Osteoblast (primary cell): ENCODE measurements at places on chromosomes 7 and 10.

DNA sequence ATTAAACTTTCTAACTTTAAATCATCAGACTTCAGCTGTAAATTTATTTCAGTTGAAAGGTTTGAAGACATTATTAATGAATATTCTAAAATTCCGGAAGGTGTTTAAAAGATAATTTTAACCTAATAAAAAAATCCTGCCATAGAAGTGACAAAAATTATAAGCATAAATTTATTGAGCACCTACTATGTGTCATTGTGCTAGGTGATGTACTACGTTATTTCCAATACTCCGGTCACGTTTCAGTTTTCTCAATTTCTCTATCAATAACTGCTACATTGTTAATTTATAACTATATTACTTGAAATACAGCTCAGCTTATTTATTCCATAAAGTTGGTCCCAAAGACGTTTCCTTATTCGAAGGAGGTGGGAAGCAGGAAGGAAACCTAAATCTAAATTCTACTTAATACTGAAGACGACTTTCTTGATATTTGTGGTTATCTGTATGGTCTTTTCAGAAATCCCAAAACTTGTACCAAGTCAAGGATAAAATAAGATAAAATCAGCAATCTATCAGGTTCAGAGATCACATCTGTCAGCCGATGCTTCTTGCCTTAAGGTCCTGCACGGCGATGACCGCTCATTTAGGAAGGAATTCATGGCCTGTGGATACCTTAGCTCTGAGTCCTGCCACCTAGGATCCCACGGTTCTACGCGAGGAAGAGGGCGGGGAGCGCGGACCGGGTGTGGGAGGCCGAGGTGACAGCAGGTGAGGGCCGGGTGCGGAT, 1.2 kb upstream of the ZEB1 start:
- no peak for DNase-seq

- DNase-seq: no peak
Observed at GRCh38 chr7:94557215-94557614, 47.6 kb downstream of the CASD1 start.

DNA sequence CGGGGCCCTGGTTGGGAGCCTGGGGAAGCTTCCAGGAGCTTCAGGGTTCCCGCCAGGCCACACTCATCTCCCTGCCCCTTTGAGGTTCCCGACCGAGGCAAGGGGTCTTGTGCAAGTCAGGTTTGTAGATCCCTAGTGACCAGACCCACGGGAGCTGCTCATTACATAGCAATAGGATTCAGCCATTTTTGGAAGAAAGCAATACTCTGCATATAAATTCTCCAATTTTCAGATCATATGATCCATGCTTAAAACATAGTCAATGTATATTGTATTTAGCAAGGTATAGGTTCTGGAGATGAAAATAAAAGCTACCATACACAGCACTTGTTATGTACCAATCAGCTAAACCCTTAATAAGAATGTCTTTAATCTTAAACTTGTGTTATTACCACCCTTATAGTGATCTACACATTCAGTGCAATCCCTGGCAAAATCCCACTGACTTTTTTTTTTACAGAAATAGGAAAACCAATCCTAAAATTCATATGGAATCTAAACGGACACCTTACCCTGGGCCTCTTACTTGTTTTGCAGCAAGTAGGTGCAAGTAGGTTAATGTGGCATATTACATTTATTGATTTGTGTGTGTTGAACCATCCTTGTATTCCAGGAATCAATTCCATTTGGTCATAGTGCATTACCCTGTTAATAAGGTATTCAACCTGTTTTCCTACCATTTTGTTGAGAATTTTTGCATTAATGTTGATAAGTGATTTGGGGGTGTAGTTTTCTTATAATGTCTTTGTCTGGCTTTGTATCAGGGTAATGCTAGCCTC, 13.8 kb upstream of the FKBP9 start:
- DNase-seq: peak; percentile 2

DNA sequence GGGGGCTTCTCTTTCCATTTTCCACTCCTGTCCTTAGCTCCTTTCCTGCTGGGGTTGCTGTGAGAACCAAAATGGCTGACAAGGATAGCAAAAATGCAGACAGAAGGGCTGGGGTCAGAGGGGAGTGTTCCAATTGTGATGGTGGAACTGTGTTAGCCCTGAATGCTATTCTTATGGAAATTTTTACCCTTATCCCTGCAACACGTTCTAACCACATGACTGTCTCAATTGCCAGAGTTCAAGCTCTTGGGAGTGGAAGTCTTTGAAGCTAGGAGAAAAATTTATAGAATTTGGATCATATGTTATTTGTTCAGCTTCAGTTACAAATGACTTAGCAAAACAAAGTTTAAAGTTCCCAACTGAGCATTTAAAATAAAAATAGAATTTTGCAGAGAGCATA, 134.1 kb downstream of the ADCYAP1R1 start:
- DNase-seq: no peak

DNA sequence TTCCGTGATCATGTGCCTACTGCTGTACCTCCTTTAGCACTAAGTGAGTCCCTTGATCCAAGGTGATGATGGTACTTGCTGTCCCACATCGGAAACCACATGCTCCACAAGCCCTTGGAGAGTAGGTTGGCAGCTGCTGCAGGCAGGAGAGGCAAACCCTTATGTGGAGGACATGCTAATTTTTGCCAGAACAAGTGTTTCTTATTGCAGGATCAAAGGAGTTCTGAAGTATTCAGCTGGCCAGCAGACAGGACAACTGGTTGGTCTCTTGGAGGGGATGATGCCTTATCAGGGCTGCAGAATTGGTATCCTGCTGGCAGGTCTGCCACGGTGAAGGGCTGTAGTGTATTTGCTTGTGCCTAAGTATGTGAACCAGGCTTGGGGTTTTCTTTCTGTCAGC, 36.8 kb downstream of the NACAD start:
- DNase-seq: no peak

- no peak for DNase-seq
Observed at GRCh38 chr10:29434111-29434510, 145.2 kb downstream of the LYZL1 start.

- DNase-seq: no peak
Observed at GRCh38 chr7:16889305-16889704, 7.5 kb upstream of the AGR3 start.

DNA sequence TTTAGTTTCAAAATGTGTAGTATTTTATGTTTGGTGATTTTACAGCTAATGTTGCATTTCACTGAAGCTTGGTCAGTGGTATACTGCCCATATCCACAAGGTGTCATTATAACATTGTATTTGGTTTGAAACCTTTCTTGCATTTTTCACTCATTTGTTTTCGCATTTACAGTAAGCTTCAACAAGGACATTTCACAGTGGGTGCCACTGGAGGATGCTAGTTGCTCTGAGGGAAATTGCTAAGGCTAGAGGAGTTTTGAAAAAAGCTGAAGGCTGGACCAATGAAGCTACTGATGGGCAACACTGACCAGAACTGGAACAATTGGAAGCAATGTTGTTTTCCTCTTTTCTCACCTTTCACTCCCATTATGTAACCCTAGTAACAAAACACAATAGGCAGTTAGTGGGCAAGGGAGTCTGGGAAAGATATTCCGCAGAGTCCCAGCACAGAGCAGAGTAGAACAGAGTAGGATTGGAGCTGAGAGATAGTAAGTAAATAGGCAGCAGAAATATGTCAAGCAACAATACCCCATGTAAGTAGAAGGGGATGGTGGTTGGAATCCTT, 23.6 kb upstream of the SRI start:
- DNase-seq: peak; percentile 65

GRCh38 chr7:84914598-84914997, 272.3 kb downstream of the SEMA3D start:
- no peak for DNase-seq

- DNase-seq: peak; percentile 71
Observed at GRCh38 chr7:74655324-74655723, 2.2 kb upstream of the GTF2I start.

DNA sequence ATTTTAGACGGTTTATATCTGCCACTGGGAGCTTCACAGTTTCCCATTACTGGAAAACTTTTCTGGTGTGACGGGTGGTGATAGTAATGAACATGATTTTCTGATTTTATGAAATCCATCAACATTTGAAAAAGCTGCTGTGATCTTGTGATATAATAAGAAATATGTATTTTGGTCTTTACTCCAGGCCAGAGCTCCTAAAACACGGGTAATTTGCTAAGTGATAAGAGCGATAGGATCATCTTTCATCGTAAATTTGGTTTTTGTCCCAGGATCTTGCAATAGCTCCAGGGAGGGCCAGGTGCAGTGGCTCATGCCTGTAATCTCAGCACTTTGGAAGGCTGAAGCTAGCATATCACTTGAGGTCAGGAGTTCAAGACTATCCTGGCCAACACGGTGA, 10.8 kb upstream of the RNF216 start:
- no peak for DNase-seq

- peak; percentile 71 for DNase-seq
Observed at GRCh38 chr7:156903232-156903909, 10.4 kb upstream of the LMBR1 start.

GRCh38 chr7:34225193-34225592, 319.9 kb downstream of the BMPER start:
- no peak for DNase-seq

- peak; percentile 32 for DNase-seq
Observed at GRCh38 chr7:129525225-129525862, 23.0 kb downstream of the SMKR1 start.

- DNase-seq: no peak
Observed at GRCh38 chr7:21108182-21108581, 319.7 kb upstream of the SP4 start.

DNA sequence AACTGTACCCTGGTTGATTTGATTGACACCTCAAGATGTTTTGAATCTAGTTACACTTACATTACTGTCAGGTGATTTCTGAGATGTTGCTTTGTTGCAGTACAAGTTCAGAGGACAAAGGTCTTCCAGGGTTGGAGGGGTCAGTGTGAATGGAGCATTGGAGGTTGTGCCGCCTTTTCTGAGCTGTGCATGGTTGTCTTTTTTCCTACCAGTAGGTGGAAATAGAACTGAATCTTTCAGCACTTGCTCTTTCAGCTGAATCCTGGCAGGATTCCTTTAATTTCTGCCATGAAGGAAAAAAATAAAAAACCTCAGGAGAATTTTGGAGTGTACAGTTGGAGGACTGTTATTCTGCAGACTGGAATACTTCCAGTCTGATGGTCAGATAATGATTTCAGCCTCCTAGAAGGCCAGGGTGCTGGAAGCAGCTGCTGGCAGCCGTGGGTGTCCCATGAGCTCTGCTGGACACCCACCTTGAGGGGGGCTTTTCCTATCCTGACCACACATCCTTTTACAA, 82.7 kb downstream of the PLCE1 start:
- DNase-seq: peak; percentile 86

- peak; percentile 94 for DNase-seq
Observed at GRCh38 chr10:132489053-132489703, 48.4 kb upstream of the INPP5A start.

DNA sequence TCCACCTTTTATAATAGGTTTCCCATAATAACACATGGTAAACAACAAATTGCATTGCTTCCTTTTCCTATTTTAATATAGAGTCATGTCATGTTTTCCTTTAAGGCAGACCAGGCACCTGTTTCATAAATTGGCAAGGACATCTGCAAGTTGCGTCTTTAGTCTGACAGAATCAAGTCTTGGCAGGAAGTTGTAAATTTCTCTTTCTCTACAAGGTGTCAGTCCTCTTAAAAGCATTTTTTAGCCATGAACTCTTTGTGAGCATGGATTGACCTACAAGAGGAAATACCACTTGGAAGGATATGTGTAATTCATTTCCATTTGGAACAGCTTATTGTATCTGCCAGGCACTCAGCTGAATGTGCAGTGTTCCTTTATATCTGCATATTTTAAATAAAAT, 176.8 kb downstream of the PRKG1 start:
- no peak for DNase-seq

- peak; percentile 95 for DNase-seq
Observed at GRCh38 chr10:90969947-90970673, 49.2 kb upstream of the ANKRD1 start.

DNA sequence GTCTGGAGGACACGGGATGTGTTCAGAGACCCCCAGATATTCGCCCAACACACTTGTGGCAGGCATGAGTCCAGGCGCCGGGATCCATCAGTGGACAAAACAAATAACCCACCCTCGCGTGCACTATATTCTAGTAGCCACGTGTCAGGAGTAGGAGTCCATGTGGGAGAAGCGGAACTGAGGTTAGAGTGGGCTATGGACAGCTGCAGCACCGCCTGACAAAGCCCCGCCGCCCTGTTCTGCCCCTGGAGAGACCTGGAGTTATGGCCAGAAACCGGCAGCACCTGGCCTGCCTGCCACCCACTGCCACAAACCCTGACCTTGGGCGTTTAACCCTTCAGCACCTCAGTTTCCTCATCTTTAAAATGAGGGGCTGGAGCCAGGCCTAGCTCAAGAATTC, 181.0 kb upstream of the RNF32 start:
- peak; percentile 11 for DNase-seq

DNA sequence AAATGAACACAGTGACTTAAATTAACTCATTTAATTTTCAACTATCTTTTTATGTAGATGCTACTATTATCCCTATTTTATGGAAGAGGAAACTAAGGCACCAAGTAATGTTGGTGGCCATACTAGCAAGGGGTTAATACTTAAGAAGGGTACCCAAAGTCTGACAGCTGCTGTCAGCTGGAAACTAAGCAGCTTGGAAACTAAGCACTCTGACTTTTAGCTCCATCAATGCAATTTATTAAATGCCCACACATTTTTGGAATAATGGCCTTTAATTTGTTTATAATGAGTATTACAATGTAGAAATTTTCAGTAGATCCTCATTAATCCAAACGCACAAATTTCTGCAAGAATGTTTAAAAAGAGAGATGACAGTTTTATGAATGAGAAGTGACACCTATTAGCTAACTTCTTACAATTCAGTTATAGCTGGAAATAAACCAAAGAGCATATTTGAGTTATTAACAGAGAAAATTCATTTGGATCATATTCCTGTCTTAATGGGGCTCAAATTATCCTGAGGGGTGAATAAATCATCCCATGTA, 483.1 kb upstream of the MBL2 start:
- DNase-seq: no peak

DNA sequence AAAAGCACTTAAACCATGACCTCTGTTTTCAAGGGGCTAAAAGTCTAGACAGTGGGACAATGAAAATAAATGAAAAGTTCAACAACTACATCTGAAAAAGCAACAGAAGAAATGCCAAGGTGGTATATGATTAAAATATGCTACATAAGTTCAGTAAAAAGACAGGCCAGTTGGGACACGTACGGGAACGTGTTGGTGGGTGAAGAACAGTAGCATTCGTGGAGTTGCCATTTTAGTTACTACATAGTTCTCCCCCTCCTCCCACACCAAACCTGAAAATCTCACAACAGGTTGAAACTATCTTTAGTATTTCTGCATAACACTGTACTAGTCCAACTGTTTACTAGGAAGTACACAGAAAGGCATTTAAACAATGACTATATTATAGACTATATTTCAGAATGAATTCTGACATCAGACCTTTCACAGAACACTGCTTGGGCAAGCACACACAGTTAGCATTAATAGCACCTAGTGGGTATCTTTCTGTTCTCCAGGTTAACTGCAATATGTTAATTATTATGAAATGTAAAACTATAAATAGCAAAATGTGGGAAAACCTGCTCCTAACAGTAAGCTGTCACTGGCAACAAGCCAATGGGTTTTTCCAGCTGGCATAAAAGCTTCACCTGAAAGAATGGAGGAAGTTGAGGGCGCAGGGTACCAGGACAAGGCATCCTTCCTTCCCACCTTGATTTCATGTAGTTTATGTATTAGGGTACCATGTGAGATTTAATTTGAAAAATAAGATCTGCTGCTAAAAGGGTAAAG, 135.0 kb downstream of the STRA8 start:
- no peak for DNase-seq

GRCh38 chr7:128947854-128948253, 10.1 kb downstream of the IRF5 start:
- DNase-seq: peak; percentile 67
